ENCODE measurements at places on chromosomes 7 and 10.

DNA sequence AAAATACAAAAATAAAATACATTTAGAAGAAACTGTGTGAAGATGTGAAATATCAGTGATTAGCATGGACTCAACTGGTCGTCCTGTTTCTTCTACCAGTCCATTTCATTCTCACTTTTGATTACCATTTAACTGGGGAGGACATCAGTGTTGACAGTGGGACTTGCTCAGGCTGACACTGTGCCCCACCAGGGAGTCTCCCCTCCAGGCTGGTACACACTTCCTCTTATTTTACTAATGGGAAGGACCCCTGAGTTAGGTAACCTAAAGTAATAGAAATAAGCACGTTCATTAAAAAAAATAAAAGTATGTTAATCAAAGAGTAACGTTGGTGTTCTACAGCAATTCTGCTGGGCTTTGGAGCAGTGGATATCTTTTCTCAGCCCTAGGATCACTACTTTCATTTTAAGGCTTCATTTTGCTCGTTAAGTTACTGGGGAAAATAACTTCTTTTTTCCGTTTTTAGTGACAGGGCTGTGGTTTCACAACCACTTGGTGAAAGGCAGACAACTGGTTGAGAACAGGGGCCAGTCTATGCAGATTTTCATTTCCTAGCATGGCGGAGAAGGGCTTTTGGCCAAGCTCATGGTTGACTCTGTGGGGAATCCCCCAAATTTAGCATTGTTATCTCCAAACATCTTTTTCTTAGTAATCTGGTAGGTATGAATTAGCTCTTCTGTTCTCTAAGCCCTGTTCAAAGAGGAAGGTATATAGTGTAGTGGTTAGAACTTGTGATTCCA is 2.1 kb downstream of the SNX10 start:
- no peak for DNase-seq

DNA sequence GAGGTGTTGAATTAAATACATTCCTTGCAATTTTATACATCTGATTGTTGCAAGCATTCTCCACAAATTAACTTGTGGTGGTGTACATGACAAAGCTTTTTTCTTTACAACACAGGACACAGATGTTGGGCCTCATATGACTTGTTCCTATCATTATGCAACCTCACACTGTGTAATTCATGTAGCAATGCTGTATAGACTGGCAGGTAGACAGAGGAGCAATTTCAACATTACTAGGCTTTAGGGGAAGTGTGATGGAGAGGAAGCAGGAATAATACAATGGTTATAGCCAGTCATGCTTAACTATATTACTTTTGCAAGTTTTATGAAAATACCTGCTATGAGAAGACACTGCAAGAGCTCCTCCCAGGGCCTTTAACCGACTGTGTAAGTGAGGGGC is 832.1 kb downstream of the CNTNAP2 start:
- no peak for DNase-seq

DNA sequence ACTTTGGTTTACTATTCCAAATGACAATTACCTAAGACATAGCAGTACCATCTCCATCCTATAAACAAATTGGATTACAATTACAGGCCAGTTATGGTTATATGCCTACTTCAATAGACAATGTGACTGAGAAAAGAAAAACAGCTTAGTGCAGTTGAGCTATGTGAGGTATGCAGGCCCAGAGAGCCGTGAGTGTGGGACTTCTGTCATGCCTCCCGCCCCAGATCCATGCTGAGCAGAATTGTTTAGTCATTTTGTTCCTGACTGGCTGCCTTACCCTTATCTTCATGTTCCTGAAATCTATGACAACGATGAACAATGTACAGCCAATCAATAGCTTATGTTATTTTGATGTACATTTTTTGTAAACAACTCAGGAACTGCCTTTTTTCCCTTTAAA is 21.7 kb downstream of the LARP4B start:
- DNase-seq: no peak

DNA sequence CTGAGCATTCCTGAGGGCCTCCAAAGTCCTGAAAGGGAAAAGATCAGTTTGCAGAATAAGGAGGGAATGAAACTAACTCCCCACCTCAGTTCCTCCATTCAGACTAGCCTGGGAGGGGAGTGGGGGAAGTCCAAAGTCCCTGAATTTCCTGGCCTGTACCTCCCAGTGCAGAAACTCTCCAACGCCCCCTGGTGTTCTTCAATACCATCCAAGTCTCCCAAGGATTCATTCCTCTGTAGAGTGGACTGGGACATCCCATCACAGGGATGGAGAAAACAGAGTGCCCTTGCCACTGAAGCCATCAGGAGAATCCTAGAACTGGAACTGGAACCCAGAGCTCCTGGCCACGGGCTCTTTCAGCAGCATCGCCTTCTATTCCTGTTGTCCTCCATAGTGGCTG is 1.6 kb upstream of the COL13A1 start:
- peak; percentile 15 for DNase-seq

DNA sequence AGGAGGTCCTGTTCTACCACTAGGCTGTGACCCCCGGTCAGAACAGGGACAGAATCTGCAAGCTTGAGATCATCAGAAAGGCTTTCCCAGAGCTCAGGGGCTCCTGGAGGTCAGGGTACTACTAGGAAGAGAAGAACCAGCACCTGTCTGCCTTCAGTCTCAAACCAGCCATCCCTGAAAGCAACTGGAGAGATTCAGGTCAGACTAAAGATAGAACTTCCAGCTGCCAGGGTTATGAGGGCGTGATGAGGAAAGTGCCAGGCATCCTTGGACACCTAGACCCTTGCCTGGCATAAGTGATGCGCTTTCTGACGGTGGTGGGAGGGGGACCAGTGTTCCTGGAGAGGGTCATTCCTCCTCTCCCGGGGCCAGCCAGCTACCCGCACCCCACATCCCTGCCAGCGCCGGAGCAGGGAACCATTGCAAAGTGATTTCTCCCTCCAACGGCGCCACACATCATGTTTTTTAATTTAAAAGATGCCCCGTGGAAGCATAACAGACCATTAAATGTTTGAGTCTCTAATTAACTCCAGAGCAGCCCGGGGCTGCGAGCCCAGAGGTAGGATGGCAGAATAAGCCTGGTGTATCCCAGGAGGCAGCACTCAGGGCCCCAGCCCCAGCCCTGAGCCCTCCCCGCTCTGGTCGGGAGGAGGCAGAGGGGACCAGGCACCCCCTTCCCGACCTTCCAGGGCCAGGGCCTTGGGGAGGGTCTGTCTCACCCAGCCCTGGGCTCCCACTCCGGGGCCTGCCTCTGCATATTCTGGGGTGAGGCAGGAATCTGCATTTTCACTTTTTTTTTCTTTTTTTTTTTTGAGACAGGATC is 64.0 kb downstream of the ELFN1 start:
- no peak for DNase-seq

- no peak for DNase-seq
Measured at GRCh38 chr7:148151778-148152177, 438.8 kb upstream of the C7orf33 start.

DNA sequence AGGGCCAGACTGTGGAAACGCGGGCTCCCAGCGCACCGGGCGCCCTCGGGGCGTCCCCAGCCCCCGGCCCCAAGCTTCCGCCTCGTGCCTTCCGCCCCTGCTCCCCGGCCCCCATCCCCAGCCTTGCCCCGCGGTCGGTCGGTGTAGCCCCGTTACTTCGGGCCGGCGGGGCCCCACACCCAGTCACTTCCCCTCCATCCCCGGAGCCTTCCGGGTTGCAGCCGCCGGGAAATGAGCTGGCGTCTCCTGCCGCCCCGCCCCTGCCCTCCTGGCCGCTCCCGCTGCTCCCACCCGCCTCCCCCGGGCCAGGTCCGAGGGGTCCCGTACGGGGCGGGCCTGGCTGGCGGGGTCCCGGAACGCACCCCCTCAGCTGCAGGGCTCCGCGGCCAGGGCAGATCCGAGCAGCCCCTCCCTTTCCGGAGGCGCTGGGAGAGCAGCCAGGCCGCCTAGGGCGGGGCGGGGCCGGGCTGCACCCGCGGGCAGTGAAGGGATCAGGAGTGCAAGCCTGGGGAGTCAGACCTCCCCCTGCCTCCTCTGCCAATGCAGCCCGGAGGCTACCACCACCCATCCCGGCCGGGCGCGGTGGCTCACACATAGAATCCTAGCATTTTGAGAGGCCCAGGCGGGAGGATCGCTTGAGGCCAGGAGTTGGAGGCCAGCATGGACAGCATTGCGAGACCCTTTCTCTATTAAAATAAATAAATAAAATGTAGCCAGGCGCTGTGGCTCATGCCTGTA is 709 bp downstream of the ARPC1B start:
- peak; percentile 60 for DNase-seq

DNA sequence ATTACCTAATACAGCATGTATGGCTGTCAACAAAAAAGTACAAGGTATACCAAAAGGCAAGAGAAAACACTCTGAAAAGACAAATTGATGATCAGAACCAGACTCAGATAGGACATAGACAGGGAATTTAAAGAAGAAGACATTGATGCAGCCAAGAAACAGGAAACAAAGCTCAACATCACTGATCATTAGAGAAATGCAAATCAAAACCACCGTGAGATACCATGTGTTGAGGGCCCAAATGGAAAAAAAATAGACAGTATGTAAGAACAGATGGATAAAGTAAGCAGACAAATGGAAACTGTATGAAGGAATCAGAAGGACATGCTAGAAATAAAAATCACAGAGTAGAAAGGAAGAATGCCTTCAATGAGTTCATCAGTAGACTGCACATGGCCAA is 23.3 kb downstream of the CARD11 start:
- no peak for DNase-seq

DNA sequence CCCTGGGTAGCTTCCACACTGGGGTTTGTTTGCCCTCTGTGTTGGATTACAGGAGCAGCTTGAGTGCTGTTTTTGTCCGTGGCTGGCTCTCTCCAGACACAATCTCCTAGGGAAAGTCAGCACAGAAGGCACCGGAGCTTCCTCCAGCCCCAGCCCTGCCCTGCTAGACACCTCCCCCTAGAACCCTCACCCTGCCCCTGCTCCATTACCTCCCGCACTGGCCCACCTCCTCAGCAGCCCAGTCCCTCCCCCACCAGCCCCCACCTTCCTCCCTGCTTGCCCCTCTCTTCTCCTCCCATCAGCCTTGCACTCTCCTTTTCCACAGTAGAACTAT is 130.5 kb downstream of the ADCY1 start:
- no peak for DNase-seq

DNA sequence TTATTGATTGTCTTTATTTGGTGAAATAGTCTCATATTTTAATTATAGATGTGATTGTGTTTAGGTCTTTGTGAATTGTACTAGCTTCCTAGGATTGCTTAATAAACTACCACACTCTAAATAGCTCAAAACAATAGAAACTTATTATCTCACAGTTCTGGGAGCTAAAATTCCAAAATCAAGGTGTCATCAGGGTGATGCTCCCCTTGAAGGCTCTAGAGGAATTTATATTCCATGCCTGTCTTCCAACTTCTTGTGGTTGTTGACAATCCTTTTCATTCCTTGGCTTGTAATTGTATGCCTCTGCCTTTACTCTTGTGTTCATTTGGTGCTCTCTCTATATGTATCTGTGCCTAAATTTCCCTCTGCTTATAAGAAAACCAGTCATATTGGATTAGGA is 155.3 kb upstream of the AKR1E2 start:
- DNase-seq: no peak

DNA sequence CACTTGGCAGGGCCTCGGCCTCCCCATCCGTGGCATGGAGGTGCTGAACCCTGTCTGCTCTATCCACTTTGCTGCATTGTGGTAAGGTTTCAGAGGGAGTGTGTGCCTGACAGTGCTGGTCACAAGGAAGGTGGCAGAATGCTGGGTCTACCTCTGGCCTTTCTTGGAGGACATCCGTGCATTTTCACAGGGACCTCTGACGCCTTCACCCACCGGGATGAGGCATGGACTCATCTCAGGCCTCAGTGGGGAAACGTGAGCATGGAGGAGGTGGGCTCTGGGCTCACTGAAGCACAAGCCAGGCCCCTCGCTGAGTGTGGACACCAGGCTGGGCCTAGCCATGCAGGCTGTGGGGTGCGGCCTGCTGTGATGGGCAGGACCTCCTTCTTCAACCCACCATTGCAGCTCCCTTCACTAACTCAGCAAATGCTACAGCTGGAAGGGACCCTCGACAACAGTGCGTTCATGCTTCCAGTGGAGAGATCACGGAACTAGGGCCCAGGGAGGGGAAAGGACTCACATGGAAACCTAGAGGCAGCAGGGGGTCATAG is 8.6 kb downstream of the TBATA start:
- no peak for DNase-seq

DNA sequence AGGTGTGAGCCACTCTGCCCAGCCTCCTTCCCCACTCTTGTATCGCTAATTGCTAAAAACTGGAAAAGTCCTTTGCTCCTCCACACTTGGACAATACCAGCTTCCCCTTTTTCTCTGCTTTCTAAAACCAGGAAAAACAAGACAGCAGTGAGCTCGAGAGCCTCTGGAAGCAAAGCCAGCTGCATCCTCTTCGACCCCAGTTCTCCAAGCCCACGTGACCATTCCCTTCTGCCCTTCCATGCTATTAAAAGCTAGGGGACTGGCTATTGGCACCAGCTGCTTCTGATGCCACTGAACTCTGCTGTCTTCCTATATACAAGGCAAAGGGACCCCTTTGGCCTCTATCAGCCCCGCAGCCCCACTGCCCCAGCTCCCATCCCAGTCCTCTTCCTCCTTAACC is 92.2 kb downstream of the SPDYE5 start:
- DNase-seq: no peak

GRCh38 chr10:114303556-114303955 is 64.5 kb downstream of the VWA2 start:
- DNase-seq: no peak

GRCh38 chr10:4315551-4315950 is 510.5 kb upstream of the AKR1E2 start:
- DNase-seq: peak; percentile 15

- DNase-seq: no peak
Measured at GRCh38 chr10:35375091-35375765, 38.9 kb downstream of the CCNY start.

Data from globus pallidus (tissue), 1 donor.